Stomach (tissue), 19 donors: ENCODE measurements at places on chromosomes 7 and 10. TPM values are rescaled to one million over a fixed set of nuclear protein-coding genes. Genes with fewer than 3 reads are reported as not detected.
A peak's percentile ranks its signal among the peaks of the same experiment; 100 is the strongest.

GRCh38 chr10:13827076-13827797 is 240.5 kb downstream of the PRPF18 start:
- H3K4me1 ChIP-seq, result no peaks in the 10 kb centered on the region
- no peaks in the 10 kb centered on the region for H3K27me3 ChIP-seq
- DNase-seq, result no peak
- H3K36me3 ChIP-seq, result no peaks in the 10 kb centered on the region
- peak overlapping the region; percentile 9 for H3K27ac ChIP-seq
- H3K4me3 ChIP-seq, result no peak overlapping the region

DNA sequence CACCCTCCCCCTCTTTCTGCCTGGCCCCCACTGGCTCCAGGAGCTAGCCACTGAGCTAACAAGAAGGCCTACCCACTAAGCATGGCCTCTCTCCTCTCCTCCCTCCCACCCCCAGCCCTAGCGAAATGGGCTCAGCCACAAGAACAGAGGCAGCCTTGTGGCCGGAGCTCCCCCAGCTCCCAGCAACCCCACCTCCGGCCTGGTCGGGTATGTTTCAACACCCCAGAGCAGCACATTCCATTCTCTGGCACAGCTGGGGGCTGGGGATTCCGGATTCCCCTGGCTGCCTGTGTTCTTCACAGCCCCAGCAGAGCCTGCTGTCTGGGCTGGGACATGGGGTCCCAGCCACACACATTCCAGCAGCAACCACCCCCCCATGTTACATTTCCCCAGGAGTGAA is 9.0 kb downstream of the SFRP5 start:
- H3K4me1 ChIP-seq, result no peaks in the 10 kb centered on the region
- no peak for DNase-seq
- peaks cover 52% of the 10 kb centered on the region for H3K36me3 ChIP-seq
- H3K27me3 ChIP-seq, result no peaks in the 10 kb centered on the region

DNA sequence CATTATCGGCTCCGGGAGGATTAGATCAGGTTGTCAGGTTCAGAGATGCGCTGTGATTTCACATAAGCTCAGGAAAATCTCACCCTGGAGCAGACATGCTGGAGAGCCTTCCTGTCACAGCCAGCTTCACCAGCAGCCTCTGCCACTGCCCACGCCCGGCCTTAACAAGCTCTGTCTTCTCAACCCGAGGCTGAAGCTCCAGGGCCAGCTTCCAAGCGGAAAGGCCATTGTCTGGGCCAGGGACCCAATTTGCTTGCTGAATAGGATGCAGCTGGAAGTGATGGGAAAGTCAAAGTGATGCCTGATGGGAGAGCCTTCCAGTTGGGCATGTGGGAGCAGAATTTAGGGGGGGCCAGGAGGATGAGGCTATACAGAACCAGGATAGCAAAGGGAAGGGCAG is 36.3 kb downstream of the C10orf105 start:
- no peak overlapping the region for H3K4me3 ChIP-seq
- no peak overlapping the region for H3K27ac ChIP-seq
- H3K36me3 ChIP-seq, result no peaks in the 10 kb centered on the region
- DNase-seq, result no peak
- H3K27me3 ChIP-seq, result no peaks in the 10 kb centered on the region

TEX47 gene
- polyA plus RNA-seq, result not detected

GRCh38 chr7:108360058-108360800 is 96.0 kb downstream of the NRCAM start:
- H3K4me1 ChIP-seq, result no peaks in the 10 kb centered on the region
- no peak overlapping the region for H3K4me3 ChIP-seq
- H3K27me3 ChIP-seq, result no peaks in the 10 kb centered on the region

RBP3 gene
- polyA plus RNA-seq, result not detected

TYW1B gene
- polyA plus RNA-seq, result 1.9 TPM

DNA sequence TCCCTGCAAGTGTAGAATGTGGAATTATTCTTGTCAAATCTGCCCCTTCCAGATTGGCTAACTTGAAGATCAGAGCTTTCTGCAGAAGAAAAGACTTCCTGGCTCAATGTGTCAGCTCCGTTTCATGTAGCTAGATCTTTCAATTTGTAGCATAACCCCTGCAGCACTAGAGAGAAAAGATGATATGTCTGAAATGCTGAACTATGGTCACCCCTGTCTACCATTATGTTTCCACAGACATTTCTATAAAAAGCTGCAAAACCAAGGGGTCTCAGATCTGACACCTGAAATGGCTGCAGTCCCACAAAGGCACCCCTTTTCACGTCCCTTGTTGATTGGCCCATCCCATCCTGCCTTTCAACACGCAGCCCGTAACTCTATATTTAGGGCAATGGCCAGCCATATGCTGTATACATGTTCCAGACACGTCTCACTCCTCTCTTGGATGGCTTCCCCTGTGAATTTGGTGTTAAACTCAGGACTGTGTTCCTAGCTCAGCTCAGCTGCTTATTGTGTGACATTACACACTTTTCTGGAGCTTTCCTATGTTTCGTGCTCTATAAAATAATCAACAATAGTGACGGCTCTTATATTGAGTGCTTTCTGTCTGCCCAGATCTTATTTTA is 648.6 kb upstream of the CELF2 start:
- no peak overlapping the region for H3K27ac ChIP-seq
- H3K27me3 ChIP-seq, result no peaks in the 10 kb centered on the region
- H3K4me1 ChIP-seq, result no peaks in the 10 kb centered on the region
- no peak for DNase-seq
- no peaks in the 10 kb centered on the region for H3K36me3 ChIP-seq
- H3K4me3 ChIP-seq, result no peak overlapping the region

DNA sequence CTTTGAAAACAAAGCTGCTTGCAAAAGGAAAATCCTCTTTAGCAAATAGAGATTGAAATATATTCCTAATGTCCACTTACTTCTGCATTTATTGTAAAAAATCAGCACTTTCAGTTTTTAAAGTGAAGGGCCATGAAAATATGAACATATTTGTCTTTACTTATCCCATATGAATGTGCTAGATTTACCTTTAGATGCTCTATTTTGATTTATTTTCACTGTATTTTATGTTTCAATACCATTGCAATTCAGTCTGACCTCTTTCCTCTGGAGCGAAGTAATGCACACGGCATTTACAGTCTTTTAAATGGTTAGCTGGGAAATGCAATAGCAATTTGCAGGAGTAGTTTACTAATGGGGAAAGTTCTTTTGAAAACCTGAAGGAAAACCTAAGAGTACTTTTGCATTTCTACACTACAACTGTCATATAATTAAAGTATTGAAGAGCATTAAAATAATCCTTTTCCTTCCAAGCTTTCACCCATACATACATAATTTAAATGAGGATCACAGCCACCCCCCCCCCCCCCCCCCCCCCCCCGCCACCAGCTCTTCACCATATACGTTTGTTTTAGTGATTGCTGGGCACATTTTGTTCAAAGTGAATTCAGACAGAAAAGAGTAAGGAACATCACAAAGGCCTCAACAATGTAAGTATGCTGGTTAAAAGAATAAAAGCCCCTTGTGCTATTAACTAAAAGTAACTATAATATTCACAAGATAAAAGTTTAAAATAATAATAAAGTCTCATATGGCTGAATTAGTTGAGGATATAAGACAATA is 3.5 kb downstream of the SKIDA1 start:
- H3K4me1 ChIP-seq, result peaks cover 50% of the 10 kb centered on the region
- peaks cover 49% of the 10 kb centered on the region for H3K27me3 ChIP-seq
- no peak overlapping the region for H3K4me3 ChIP-seq
- peak; percentile 4 for DNase-seq
- no peak overlapping the region for H3K27ac ChIP-seq

DNA sequence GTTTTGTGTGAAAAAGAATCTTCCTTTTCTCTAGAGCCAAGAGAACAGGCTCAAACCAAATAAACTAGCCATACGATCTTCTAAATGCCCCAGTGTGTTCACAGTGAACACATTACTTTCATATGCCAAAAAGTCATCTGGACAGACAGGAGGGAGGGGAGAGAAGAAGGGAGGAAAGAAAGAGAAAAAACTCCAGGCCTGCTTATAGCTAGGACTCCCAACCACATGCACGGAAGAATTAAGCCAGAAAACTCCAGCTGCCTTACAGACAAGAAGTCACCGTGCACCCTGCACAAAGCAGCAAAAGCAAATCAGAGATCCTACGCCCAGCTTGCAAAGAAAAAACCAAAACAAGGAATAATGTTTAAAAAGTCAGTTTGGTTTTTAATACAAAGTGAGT is 34.3 kb downstream of the SNX8 start:
- H3K27me3 ChIP-seq, result no peaks in the 10 kb centered on the region
- DNase-seq, result peak; percentile 74
- H3K4me1 ChIP-seq, result peaks cover 19% of the 10 kb centered on the region
- H3K4me3 ChIP-seq, result no peak overlapping the region

GRCh38 chr7:149103424-149103823 is 12.9 kb upstream of the ZNF786 start:
- H3K4me3 ChIP-seq, result no peak overlapping the region
- no peak for DNase-seq
- H3K27me3 ChIP-seq, result no peaks in the 10 kb centered on the region
- no peaks in the 10 kb centered on the region for H3K4me1 ChIP-seq

NEUROD6 gene
- not detected for polyA plus RNA-seq

DNA sequence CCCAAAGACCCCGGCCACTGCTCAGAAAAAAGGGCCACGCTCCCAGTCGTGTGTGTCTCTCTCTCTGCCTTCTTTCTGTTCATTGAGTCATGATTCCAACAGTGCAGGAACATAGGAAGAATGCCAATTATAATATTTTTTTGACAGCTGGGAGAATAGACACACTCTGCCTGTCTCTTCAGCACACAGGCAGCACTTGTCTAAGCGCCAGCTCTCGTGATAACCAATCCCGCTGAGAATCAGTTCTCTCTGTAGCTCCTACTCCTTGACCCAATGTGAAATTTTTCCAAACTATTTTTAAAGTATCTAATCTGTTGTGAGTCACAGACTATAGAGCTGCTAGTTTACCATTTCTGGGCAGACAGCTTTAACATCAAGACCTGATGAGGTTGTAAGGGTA is 145.7 kb upstream of the RHEB start:
- DNase-seq, result peak; percentile 72
- peaks cover 15% of the 10 kb centered on the region for H3K4me1 ChIP-seq
- H3K27ac ChIP-seq, result peak overlapping the region; percentile 56
- no peaks in the 10 kb centered on the region for H3K27me3 ChIP-seq
- no peak overlapping the region for H3K4me3 ChIP-seq

DNA sequence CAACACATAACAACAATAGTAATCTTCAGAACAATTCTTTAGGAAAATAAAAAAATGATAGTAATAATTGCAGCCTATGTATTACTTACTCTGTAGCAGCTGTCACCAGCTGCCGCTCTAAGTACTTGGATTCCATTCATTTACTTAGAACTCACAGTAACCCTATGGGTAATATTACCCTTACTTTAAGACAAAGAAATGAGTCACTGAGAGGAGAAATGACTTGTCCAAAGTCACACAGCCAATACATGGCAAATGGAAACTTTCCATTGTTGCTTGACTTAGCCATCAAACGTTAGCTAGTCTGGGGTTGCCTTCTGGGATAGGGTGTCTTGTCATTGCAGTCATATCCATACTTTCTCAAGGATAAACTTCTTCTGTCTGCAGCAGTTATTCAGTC is 3.6 kb downstream of the CCNY start:
- no peaks in the 10 kb centered on the region for H3K27me3 ChIP-seq
- peaks cover 42% of the 10 kb centered on the region for H3K4me1 ChIP-seq
- H3K36me3 ChIP-seq, result no peaks in the 10 kb centered on the region
- H3K27ac ChIP-seq, result no peak overlapping the region
- DNase-seq, result no peak
- H3K4me3 ChIP-seq, result no peak overlapping the region

- no peaks in the 10 kb centered on the region for H3K27me3 ChIP-seq
- H3K27ac ChIP-seq, result no peak overlapping the region
- no peaks in the 10 kb centered on the region for H3K4me1 ChIP-seq
- no peak for DNase-seq
- H3K36me3 ChIP-seq, result no peaks in the 10 kb centered on the region
- H3K4me3 ChIP-seq, result no peak overlapping the region
These were observed 26.6 kb upstream of the GJD4 start for GRCh38 chr10:35578618-35578956.

BLOC1S2 gene
- polyA plus RNA-seq, result 48.7 TPM

DNA sequence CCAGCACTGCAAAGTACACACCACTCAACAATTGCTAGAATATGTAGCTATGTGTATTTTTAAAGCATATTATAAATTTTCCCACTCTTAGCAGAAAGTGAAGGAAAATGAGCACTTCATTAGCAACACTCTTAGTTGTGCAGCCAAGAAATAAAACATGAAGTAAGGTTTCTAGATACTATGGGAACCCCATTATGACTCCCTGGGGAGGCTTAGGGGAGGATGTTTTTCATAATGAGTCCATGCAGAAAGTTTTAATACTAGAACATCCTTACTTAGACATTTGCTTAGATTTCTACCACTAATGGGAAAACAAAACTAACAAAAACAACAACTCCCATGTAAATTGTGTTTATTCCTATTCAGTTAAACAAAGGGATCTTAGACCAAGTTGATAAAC is 148.4 kb upstream of the HDAC9 start:
- H3K27ac ChIP-seq, result no peak overlapping the region
- no peak overlapping the region for H3K4me3 ChIP-seq
- H3K4me1 ChIP-seq, result no peaks in the 10 kb centered on the region
- H3K27me3 ChIP-seq, result no peaks in the 10 kb centered on the region
- peak; percentile 26 for DNase-seq
- H3K36me3 ChIP-seq, result no peaks in the 10 kb centered on the region

DNA sequence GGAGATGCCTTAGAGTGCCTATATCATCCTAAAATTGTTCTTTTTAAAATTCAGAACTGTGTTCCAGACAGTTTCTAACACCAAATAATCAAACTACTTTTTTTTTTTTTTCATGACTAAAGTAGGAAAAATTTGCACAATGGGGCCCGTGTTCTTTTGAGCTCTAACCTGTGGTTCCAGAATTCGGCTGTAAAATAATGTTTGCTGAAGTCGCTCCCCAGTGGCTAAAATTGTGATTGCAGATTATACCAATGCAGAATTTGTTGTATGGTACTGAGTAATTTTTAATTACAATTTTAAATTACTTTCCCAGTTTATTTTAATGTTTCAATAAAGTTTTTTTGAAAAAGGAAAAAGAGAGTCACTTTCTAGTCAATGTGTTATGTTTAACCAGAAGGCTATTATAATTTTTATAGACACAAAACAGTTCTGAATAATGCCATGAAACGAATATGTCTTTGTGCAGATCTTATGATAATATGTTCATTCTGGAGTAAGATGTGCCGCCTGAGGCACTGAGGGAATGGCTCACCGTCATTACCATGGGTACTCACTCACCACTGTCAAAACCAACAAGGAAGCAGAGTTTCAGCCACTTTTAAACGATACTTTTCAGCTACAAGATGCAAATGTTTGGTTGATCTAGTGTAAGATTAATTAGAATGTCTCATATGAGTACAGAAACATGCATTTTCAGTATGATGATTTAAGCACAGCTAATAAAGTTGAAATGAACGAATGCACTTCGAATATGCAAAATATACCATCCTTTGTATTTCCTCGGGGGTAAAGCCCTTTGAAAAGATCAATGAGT is 173.6 kb downstream of the PRKCQ start:
- no peaks in the 10 kb centered on the region for H3K36me3 ChIP-seq
- DNase-seq, result no peak
- no peak overlapping the region for H3K4me3 ChIP-seq
- no peak overlapping the region for H3K27ac ChIP-seq
- no peaks in the 10 kb centered on the region for H3K27me3 ChIP-seq

GRCh38 chr7:70044525-70044924 is 446.2 kb downstream of the AUTS2 start:
- no peaks in the 10 kb centered on the region for H3K27me3 ChIP-seq
- no peaks in the 10 kb centered on the region for H3K36me3 ChIP-seq
- H3K4me3 ChIP-seq, result no peak overlapping the region
- no peak overlapping the region for H3K27ac ChIP-seq
- no peak for DNase-seq
